HuH-7.5 (cell line): ENCODE measurements at places on chromosomes 13 and 19.

- DNase-seq: no peak
These were observed 94.7 kb downstream of the RNASEH2B start for GRCh38 chr13:51004111-51004865.

- no peak for DNase-seq
These were observed 130.1 kb upstream of the SLC10A2 start for GRCh38 chr13:103196356-103196755.

GRCh38 chr13:48476686-48477085, 56.2 kb downstream of the RCBTB2 start:
- DNase-seq: no peak

GRCh38 chr13:95335667-95336066, 34.4 kb upstream of the ABCC4 start:
- no peak for DNase-seq

DNA sequence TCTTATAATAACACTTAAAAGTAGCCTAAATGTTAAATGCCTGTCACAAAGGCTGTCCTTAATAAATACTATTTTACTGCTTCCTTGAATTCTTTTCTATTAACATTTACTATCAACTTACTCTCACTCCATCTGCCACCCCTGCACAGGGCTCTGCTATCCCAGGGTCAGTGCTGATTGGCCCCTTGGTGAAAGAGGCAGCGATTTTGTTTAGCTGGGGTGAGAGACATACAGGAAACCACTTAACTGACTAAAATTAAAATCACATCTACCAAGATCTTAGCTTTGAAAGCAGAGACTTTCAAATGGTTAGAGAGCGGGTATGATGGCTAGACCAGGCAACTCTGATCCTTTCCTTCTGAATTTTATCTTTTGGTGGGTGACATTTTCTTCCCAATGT, 149.9 kb upstream of the HTR2A start:
- no peak for DNase-seq

DNA sequence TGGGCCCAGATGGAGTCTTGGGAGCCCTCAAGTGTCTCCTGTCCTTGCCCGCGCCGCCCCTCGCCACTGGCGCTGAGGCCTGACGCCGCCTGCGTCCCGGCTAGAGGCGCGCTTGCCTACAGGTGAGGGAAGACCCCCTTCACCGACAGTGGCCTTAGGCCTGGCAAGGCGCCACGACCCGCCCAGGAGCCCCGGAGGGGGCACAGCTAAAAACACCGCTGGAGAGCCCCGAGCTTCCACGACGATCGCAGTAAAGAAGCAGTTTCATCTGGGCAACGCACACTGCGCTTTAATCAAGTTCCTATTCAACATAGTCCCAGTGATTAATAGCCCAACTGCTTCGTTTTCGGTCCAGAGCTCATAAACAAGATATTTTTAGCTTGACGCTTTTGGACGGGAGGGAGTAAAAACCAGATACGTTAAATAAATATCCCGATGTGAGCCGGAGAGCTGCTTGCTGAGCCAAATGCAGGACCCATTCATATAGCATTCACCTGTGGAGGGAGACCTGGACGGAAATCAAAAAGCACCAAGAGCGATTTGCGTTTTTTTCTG, 1.5 kb upstream of the CEBPA start:
- DNase-seq: no peak

- no peak for DNase-seq
These were observed 15.0 kb downstream of the LRP3 start for GRCh38 chr19:33208904-33209849.

- no peak for DNase-seq
These were observed 22.7 kb downstream of the MPND start for GRCh38 chr19:4365791-4366665.

- DNase-seq: peak; percentile 73
These were observed 9.5 kb downstream of the ADAMTSL5 start for GRCh38 chr19:1503089-1503924.

DNA sequence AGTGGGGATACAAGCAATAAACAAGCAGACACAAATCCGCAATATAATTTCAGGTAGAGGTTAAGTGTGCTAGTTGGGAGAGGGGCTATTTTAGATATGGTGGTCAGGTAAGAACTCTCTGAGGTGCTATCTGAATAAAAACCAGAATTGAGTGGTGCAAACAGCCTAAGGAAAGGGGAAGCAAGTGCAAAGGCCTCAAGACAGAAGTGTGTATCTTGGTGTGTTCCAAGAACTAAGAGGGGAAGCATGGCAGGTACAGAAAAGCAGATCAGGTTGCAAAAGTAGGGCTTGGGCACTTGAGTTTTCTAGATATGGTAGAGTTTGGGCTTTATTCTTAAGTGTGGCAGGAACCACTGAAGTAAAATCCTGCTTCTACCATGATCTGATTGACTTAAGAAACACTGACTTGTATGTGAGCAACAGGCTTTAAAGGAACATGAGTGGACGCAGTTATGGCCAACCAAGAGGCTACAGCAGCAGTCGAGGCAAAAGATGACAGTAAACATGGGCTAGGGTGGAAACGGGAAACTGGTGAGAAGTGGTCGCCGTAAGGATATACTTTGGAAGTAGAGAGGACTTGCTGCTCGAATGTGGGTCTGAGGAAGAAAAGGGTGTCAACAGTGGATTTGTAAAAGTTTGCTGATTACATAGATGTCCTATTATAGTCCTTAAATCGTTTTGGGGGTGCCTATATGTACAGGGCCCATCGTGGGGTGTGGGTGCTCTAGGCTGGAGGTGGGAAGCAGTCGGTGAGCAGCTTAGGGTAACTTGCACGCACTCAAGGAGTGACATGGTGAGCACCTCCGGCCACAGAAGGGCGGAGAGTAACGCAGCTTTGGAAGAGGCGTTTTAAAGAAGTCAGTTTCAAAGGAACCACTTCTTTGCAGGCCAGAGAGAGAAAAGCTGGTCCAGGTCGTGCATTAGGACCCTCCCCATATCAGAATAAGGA, 677 bp downstream of the TGDS start:
- DNase-seq: no peak

DNA sequence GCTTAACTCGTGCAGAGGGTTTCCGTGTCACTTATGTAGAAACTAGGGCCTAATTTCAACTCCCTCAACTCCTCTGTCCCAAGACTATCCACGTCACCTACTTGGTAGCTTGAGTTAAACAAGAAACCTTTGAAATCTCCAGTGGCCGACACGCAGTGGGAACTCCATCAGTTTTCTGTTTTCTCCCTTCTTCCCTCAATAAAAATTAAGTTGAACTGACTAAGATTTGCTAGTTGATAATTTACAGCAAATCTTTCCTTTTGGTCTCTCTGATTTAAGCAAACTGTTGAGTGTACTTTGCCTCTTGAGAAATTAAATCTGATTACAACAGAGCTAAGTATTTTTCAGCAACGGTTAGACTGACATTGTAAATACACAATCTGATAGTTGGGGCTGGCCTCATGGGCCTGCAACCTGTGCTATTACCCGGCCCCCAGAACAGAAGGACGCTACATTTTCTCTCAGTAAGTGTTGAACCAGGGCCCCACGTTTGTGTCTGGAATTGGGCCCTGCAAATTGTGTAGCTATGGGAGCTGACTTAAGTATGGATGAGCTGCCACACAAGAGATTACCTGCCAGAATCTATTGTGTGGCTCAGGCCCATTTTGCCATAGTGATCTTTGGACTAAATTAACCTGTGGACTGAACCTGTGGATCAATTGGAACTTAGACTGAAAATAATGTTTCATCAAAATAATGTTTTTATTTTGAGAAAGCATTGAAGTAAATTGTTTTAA, 708 bp upstream of the ESD start:
- DNase-seq: no peak

- DNase-seq: no peak
These were observed 20.0 kb downstream of the DIAPH3 start for GRCh38 chr13:60143775-60144174.
